ENCODE measurements at places on chromosomes 6 and 20.
A peak's percentile ranks its signal among the peaks of the same experiment; 100 is the strongest.

DNA sequence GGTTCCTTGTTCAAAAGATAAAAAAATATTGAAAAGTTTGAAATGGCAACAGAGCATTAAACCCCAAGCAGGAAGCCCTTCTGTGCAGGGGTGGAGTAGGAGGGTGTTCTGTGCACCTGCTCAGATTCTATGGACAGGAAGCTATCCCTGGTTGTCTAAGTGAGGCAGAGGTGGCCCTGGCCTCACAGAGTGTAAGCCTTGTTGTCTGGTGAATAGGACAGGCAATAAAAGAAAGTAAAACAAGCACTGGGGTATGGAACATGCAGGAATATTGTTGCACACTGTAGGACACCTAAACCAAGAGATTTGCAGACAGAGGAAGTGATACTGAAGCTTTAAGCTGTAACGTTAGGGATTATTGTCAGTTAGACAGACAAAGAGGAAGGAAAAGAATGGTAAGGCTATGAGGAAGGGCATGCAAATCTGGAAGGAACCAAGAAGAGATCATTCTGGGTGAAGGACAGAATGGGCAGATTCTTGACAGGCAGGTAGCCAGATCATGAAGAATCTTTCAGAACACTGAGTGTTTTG, 66.8 kb downstream of the TBC1D7 start:
- no peak for DNase-seq

GRCh38 chr20:58651946-58652605, 993 bp downstream of the STX16 start:
- peak; percentile 89 for DNase-seq

DNA sequence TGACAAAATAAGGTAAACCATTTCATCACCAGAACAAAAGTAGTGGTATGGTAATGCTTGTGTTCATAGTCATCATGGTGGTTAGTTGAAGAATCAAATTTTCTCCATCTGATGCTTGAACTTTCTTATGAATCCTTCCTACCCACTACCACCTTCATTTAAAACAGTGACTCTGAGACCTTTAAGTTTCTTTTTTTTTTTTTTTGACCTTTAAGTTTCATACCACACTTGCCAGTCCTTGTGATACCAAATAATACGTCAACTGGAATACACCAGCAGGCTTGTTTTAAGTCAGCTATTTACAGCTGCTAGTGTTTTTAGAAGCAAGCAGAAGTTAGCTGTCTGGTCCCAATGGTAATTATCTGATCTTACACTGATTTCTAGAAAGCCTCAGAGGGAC, 413.4 kb upstream of the SOX4 start:
- DNase-seq: no peak

GRCh38 chr6:96626759-96627364, 63.9 kb downstream of the FHL5 start:
- no peak for DNase-seq

GRCh38 chr6:13629459-13630116, 14.5 kb downstream of the NOL7 start:
- DNase-seq: no peak

- no peak for DNase-seq
Observed at GRCh38 chr6:109767961-109768360, 76.9 kb downstream of the FIG4 start.

- no peak for DNase-seq
Observed at GRCh38 chr20:44135012-44135412, 52.0 kb downstream of the JPH2 start.

- DNase-seq: peak; percentile 83
Observed at GRCh38 chr20:38270869-38271605, 10.5 kb upstream of the KIAA1755 start.

DNA sequence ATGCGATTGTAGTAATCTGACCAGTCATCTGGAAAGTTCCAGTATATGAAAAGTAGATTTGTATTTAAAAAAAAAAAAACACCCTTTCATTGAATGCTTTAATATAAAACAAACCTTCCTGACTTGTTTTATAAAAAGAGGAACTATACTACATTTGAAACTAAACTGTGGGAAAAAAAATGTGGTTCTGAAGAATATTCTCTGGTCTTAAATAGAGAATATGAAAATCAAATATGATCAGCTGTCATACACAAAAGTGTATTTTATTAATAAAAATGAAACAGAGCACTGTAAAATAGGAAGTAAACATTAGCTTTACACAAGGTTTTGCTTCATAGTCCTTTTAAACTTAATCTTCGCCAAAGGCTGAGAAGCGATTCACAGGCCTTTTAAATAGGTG, 25.3 kb upstream of the CD83 start:
- DNase-seq: no peak

DNA sequence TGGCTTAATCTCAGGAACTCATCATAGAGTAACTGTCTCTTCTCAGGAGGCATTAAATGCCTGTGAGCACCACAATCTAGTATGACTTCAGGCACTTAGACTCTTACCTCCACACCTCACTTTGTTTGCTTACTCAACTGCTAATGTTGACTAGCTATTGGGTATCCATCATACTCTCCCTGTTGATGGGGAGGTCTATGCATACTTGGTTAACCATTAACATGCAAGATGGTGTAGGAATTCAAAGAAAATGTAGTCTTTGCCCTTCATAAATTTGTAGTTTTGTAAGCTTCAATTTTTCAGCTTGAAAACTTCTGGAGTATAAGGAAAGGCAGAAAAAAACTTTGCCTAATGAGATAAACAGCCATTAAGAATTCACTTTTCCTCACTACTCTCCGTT, 501.0 kb upstream of the MARCKS start:
- DNase-seq: no peak

- DNase-seq: no peak
Observed at GRCh38 chr20:46368902-46369268, 37.5 kb downstream of the ELMO2 start.

GRCh38 chr6:72669324-72669723, 47.5 kb downstream of the KCNQ5 start:
- no peak for DNase-seq

DNA sequence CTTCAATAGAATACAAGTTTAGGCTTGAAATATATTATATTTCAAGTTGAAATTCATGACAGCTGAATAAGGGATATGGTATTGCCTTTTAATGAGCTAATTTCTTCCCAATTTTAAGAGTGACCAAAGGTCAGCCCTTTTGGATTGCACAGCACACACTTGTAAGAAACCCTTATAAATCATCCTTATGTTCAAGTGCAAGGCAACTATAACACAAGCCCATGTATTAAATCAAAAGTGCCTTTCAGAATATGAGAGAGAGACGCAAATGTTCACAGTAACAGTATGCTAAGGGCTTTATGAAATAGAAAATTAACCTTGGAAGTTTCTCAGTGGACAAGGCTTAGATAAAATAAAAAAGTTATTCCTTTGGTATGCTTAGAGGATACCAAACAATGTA, 121.7 kb upstream of the PTPRK start:
- no peak for DNase-seq

- DNase-seq: no peak
Observed at GRCh38 chr6:161701056-161701455, 427.2 kb upstream of the AGPAT4 start.

- no peak for DNase-seq
Observed at GRCh38 chr20:52572687-52573086, 381.1 kb upstream of the ZFP64 start.

DNA sequence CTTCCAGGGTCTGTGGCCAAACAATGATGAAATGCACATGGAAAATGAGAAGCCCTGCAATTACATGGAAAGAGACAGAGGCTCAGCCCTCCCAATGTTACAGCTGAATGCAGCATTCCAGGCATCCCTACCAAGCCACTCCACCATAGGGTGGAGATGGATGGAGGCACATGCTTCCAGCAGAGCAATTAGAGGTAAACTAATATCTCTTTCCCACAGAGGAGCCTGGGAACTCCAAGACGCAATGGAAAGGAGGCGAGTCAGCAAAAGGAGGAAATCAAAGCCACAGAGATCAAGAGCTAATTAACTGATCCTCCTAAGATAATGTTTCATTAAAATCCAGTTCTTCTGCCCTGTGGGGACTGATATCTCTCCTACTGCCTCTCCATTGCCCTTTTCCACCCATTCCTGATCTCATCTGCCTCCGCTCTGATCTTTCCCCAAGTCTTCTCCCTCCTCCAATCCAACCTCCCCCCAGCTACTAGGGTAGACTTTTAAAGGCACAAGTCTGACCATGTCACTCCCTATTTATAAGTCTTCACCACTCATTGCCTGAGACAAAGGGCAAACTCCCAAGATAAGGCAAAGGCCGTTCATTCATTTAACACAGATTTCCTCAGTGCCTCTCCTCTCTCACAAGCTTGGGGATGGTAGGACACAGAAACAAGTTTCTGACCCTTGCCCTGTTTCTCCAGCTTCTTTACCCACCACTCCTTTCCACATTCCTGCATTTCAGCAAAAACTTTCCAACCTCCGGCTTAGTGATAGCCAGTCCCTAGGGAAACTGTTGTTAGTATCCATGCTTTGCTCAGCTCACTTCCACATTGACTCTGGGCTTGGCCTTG, 14.3 kb upstream of the KCNB1 start:
- DNase-seq: no peak

- no peak for DNase-seq
Observed at GRCh38 chr6:20479526-20479925, 54.7 kb upstream of the CDKAL1 start.

GRCh38 chr20:32337937-32338661, 20.0 kb upstream of the ASXL1 start:
- DNase-seq: no peak

GRCh38 chr6:141395443-141396008, 737.2 kb upstream of the GJE1 start:
- DNase-seq: no peak

- no peak for DNase-seq
Observed at GRCh38 chr6:128487055-128487454, 33.3 kb downstream of the PTPRK start.

DNA sequence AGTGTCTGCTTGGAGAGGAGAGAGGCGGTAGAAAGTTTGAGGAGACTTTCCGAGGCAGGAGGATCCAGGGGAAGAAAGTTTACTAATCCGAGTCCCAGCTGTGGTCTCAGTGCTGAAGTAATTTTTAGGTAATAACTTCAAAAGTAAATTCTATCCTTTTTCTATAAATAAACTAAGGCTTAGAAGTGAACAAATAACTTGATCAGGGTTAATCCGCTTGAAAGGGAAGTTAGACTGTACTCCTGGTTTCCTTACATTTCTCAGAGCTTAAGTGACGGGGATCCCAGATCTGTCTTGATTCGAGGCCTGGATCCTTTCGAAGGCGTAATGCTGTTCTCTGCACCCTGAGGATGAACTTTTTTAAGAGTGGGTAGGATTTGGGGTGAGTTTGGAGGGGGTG, 2.6 kb downstream of the STK35 start:
- DNase-seq: no peak

- peak; percentile 94 for DNase-seq
Observed at GRCh38 chr6:52503851-52504781, 72.7 kb downstream of the TRAM2 start.

GRCh38 chr6:136508725-136509392, 41.4 kb downstream of the MAP7 start:
- DNase-seq: no peak

GRCh38 chr6:49462599-49462926, 490 bp downstream of the MMUT start:
- no peak for DNase-seq

DNA sequence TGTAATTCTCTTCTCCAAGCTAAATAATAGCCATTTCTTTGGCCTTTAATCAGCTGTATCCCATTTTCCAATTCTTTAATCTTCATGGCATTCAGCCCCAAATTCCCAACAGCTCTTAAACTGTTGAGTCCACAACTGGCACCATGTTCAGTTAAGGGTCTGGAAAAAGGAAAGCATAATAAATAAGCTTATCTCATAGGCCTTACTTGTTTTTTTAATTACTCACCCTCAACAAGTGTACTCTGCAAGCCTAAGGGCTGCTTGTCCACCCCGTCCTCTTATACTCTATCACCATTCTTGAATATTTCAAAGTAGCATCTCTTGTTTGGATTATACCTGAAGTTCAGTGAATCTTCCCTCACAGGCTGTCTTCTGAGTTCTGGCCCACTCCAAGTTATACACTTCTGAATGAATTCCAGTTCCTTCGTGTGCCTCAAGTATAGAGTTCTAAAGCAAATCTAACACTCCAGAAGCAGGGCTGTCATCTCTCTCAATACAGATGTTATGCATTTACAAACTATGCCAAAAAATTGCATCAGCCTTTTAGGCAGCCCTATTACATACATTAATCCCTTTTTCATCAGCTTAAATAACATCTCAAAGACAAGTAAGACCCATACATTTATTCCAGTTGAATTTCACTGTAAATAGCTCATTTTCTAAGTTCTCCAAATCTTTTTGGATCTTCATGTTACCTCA, 98.7 kb downstream of the COL21A1 start:
- no peak for DNase-seq

DNA sequence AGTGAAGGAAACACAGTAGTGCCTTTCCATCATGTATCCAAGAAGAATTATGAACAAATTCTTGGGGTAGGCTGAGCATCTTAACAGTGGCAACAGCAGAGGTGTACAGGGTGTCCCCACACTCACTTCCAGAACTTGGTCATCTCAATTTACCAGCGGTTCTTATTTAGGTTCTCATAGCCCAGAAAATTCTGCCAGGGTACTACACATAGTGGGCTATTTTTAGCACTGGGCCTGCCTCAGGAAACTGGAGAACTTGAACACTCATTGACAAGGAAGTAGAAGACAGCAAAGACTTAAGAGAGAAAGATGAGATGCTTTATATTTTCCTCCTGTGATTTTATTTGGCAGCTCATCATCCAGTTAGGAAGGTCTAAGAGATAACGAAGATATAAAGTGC, 71.8 kb upstream of the PHIP start:
- DNase-seq: no peak

DNA sequence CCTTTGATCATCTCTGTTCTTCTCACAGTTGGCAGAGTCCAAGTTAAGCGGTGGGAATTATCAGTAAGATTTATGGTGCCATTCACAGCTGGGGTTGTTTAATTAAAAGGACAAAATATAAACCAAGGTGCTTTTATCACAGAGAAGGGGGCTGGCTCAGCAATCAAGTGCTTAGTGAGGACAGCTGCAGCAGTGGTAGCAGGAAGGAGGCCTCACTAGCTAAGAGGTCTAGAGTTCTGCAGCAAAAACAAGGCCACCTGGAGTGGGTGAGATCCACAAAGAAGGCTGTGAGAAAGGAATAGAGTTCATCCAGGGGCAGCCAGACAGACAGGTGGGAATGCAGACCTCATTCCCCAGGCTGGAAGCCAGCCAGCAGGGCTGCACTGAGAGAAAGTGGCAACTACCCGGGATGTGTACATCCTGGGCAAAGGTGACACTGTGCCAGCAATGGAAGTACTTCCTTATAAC, 37.1 kb downstream of the PIGU start:
- no peak for DNase-seq

GRCh38 chr20:19807946-19808330, 49.9 kb downstream of the RIN2 start:
- DNase-seq: no peak

- DNase-seq: no peak
Observed at GRCh38 chr6:134809130-134809529, 140.8 kb downstream of the ALDH8A1 start.

DNA sequence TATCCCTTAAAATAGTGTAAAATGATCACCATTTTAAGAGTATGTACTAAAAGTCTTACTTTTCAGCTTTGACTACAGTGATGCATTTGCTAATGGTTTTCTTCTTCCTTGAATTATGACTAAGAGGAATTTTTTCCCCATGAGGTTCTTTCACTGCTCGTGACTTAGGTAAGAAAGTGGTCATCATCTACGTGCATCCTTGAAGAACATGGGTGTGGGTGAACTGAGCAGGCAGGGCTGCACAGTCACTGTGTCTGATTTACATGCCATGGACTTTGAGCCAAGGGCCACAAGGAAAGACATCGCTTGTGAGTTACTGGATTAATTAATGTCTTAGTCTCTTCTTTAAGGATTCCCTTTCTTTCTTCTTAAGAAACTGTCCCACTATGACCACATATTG, 33.3 kb downstream of the NQO2 start:
- no peak for DNase-seq

GRCh38 chr6:118260833-118261232, 287.3 kb upstream of the PLN start:
- DNase-seq: no peak
